NCI-H2107 (cell line): ENCODE measurements at places on chromosomes 7 and 10.

DNA sequence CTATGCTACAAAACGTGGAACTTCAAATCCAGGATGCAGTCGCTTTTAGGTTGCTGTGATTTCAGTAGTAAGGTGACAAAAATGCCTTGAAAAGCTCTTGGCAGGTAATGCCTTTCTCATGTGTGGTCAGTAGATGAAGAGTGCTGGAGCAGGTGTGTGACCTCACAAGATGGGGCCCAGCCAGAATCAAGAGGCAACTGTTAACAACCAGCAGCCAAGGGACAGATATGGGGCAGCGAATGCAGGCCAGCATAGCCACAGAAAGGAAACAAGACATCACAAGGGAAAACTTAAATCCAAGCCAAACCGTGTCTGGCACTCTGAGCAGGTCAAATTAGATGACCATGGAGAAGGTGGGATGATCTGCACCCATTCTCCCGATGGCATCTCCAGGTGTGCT lies 12.3 kb downstream of the HUS1 start:
- no peak for DNase-seq

- no peak for DNase-seq
Observed at GRCh38 chr7:23347682-23348180, 48.6 kb downstream of the MALSU1 start.

- peak; percentile 30 for DNase-seq
Observed at GRCh38 chr7:131007439-131008330, 273.7 kb upstream of the KLF14 start.

DNA sequence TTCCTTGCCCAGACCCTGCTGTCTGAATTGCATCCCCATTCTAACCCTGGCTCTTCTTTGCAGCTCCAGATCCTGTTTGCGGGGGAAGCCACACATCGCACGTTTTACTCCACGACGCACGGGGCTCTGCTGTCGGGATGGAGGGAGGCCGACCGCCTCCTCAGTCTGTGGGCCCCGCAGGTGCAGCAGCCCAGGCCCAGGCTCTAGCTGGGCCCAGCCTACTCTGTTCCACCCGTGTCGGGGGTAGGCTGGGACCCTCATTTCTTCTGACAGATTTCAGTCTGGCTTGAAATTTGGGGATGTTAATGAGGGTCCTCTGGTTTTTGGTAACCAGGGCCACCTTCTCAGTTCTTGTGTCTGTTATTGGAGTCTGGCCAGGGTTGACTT lies 2.7 kb upstream of the MTG1 start:
- no peak for DNase-seq

DNA sequence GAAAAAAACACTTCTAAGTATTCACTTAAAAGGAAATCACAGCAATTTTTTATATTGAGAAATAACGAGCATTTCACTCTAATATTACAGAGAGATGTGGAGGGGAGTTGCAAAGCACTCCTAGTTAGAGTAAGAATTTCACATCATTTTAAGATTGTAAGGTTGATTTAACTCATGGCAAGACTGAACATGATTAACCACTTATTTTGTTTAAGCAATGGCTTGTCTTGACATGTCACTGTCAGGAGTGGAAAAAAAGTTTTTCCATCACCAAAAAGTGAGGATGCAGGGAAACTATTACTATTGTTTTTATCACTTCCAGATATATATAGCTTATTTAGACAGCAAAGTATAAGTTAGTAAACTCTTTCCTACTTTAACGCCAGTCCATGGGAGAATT lies 27.1 kb downstream of the CD36 start:
- no peak for DNase-seq

GRCh38 chr7:117047496-117047895 lies 94.2 kb downstream of the ST7 start:
- no peak for DNase-seq
